Effector memory CD4-positive, alpha-beta T cell (primary cell): ENCODE measurements at places on chromosomes 16 and 17.

GRCh38 chr16:3495176-3495575 lies at the start of gene C16orf90:
TSS of gene C16orf90 (minus strand) at chr16:3495489. CDS start at chr16:3495421, 68 bp downstream.
- DNase-seq, result no peak

DNA sequence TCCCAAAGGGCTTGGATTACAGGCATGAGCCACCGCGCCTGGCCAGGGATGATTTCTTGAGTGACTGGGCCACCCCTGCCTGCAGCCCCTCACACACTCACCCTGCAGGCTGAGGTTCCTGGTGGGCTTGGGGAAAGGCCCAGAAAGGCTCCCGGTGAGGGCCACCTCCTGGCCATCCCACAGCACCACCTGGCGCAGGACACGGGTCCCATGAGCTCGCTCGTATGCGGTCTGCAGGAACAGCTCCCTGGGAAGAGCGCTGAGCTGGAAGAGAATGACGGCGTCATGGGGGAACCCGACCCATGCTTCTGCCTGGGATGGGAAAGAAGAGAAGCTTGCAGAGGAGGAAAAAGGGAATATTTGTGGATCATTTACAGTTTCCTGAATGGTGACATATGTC lies 59.3 kb downstream of the RMI2 start:
- no peak for DNase-seq

DNA sequence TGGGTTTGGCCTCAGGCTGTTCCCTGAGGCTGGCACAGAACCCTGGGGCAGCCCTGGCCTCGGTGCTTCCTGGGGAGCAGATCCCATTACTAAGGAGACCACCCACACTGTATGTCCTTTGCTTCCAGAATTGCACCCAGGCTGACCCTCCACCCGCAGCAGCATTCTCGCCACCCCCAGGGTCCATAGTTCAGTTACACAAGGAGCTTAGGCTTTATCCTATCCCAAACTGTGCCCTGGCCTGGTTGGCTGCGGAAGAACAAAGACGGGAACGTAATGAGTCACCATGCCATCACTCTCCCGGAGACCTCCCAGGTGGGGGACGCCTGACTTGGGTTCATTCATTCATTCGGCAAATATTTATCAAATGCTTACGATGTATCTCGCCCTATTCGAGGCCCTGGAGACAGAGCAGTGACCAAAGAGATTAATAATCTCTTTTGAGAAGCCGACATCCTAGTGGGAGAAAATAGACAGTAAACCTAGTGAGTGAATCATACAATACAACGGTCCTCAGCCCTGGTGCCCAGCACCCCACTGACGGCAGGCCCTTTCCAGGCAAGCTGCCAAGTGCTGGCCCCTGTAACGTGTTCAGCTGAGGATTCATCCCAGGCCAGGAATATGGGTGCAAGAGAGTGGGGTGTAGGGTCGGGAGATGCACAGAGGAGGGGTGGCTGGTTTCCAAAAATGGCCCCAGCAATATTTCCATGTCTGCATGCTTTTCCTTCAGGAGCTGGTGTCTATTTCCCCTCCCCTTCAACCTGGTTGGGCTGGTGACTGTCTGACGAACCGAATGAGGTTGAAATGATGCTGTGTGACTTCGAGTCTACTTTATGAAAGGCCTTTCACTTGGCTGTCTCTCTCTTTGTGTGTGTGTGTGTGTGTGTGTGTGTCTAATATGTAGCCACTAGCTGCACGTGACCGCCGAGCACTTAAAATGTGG lies 134.2 kb downstream of the MGAT5B start:
- no peak for DNase-seq

DNA sequence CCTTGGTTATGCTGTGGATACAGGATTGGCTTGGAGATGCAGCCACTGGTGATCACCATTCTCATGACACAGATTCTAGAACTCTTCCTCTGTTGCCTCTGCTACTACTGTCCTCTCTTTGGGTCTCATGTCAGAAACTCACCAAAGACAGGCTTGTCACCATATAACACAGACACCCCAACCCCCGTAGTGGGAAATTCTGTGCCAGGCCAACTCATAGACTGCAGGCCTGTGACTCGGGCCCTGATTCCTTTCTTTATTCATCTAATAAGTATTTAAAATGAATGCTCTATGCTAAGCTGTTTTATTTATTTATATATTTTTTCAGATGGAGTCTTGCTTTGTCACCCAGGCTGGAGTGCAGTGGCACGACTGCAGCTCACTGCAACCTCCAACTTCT lies 9.5 kb downstream of the CYB5D2 start:
- DNase-seq, result no peak

- DNase-seq, result no peak
Observed at GRCh38 chr17:49997301-49997650, 2.3 kb upstream of the DLX3 start.
